ENCODE measurements at places on chromosomes 16 and 17.
A peak's percentile ranks its signal among the peaks of the same experiment; 100 is the strongest.

DNA sequence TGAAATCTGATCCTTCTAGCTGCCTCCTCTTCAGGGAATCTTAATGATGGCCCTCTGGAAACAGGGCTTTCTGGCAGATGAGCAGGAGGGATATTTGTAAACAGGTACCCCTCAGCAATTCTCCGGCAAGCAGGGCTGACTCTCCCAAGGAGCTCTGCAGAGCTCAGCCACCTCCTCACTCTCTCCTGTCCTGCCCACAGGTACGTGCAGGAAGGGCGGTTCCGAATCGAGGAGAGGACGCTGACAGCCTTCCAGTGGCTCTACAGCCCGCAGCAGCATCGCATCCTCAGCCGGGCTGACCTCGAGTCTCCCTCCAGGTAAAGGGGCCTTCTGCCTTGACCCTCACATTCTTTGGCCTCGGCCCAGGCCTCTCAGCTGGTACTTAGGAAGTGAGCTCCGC lies 20.7 kb upstream of the CCDC92B start:
- DNase-seq: no peak

DNA sequence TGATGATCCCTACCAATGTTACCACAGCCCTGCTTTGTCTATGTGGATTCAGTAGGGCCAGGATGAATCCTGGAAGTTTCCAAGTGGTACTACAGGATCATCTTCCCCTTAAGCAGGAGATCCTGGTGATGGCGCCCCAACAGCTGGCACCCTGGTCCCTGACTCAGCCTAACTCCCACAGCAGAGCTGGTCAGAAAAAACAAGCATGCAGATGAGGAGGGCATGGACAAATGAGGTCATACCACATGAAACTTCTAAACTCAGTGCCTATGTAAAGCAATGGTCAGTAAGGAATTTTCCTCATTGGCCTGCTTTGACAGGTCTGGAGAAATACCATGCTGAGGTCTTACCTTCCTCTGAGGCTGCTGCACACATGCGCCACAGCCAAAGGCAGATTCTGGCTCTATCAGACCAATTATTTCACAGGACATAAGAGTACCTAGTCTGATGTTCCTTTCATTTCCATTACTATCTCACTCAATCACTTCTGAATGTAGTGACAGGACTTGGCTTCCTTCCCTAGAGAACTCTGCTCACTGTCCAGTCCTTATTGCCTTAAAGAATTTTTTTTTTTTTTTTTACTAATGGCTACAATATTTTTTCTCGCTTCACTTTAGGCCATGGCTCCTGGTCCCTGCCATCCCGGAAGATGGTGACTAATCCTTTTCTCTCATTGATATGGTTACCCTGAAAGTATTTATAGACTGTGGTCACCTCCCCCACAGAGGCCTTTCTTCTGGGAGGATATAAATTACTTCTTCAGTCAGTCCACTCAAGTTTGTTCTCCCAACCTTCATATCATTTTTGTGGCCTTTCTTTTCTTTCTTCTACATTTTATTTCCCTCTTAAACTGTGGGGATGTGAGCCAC lies 525.2 kb upstream of the PSMD7 start:
- peak; percentile 2 for DNase-seq

- no peak for DNase-seq
Measured at GRCh38 chr16:87851601-87852000, 17.7 kb downstream of the SLC7A5 start.

DNA sequence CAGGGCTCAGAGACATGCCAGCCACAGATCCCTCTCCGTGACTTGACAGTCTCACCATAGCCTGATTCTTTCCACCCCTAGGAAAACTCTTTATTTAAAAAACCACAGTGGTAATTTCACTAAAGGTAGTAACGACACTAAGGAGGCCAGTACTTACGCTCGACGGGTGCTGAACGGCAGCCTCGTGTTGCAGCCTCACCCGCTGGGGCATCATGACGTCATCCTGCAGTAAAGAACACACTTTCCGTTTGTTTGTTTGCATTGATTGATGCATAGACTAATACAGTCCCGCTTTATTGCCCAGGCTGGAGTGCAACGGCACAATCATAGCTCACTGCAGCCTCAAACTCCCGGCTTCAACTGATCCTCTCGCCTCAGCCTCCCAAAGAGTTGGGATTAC lies 65.1 kb upstream of the METRNL start:
- DNase-seq: no peak

DNA sequence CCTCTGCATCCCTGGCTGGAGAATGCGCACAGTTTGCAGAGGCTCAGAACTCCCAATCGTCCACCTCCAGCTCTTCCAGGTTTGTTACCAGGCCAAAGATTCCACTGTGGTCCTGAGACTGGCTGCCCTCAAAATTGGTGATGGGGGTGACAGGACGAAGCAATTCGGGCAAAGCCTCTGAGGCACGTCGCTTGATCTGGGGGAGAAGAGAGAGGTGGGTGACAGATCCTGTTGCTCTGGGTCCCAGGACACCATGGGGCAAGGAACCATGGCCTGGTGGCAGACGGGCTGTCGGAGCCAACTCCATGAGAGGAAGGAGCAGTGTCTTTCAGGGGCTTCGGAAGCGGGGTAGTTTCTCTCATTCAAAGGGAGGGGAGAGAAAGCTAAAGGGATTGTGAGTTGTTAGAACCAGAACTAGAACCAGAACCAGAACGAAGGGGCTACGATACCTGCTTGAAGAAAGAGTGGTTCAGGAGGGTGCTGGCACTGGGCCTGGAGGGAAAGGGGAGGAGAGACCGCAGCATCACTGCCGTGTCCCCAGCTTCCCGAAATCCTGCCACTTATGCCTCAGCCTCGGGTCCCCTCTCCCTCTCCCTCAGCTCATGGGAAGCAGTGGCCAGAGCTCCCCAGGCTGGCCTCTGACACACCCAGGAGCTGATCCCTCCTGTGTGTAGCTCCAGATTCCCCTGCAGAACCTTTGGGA lies 3.8 kb upstream of the LIMD2 start:
- DNase-seq: no peak

DNA sequence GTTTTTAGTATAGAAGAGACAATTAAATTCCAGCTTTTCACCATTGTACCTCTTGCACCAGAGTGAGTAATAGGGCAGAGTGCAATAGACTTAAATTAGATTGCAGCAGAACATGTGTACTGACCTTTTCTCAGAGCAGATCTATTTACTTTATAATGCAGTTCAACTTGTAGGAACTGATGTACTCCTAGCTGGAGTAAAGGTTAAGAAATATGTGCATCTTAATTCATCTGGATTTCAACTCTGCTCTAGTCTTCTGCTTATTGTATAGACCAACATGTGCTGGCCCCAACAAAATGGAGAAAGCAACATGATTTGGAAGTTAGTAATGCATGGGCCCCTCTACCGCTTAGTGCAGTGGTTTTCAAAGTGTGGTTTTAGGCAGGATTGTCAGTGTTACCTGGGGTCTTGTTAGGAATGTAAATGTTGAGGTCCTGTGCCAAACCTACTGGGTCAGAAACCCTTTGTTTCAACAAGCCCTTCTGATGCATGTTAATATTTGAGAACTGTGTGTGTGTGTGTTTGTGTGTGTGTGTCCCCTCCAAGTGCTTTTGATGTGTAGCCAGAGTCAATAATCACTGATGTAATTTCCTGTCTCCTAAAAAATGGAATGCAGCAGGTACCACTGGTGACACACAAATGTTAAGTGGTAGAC lies 138.6 kb downstream of the TOX3 start:
- DNase-seq: no peak

DNA sequence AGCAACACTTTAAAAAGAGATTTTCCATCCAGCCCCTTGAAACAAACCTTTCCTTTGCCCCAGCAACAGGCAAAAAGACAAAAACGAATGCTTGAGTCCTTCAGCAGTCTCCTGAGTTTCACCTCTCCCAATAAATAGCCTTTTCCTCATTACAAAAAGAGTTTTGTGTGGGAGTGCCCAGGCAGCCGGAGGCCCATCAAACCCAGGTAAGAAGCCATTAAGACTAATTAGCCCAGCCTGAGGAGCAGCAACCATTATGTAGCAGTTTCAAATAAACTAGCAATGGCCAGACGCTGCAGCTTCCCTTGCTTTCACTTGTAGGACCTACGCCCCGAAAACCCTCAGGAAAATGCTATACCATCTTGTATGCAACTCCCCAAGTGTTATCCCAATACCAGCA lies 15.6 kb downstream of the GAS7 start:
- no peak for DNase-seq

DNA sequence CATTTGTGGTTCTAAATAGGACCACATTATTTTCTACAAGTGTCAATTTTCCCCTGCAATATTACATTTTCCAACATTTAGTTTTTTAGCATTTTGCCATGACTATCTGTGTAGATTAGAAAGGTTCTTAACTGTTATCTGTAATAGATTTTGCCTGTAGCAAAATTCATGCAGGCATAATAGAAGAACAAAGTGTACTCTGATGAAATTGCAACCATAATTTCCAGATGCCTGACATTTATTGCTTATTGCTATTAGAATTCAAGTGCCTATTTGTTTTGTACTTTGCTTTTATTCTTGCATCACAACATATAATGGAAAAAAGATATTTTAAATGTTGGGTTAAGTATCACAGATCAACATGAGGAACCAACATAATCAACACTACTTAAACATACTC lies 337.7 kb downstream of the TOX3 start:
- DNase-seq: no peak

GRCh38 chr17:38915639-38915995 lies 9.8 kb upstream of the LASP1NB start:
- no peak for DNase-seq

DNA sequence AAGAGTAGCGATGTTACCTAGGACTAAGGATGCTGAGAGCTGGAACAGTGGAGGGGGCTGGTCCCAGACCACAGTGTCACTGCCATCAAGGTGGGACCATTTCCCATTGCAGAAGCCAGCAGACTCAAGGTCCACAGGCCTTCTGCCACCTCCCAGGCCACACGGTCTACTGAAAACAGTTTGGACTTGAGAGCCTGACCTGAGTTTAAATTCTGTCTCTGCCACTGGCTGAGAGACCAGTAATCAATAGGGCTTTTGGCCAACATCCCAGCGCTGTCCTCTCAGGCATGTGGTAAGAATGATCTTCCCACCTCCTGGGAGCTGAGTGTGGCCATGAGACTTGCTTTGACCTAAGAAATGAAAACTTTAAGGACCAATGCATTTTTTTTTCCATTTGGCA lies 331.4 kb upstream of the CDH5 start:
- DNase-seq: no peak

- DNase-seq: peak; percentile 38
Measured at GRCh38 chr17:17736205-17737183, 55.2 kb downstream of the RAI1 start.

GRCh38 chr16:7509963-7510601 lies 177.4 kb downstream of the RBFOX1 start:
- DNase-seq: no peak
